Epithelial cell of proximal tubule (primary cell): ENCODE measurements at places on chromosomes 16 and 17. TPM values are rescaled to one million over a fixed set of nuclear protein-coding genes. Genes with fewer than 3 reads are reported as not detected.

Gene KCTD11
- 9.8 and 12.3 TPM in 2 replicates for total RNA-seq

Gene PROCA1
- under 0.01 and 0.58 TPM in 2 replicates for total RNA-seq

Gene SLFN14
- not detected in 2 replicates for total RNA-seq

Gene FBXO39
- not detected in 2 replicates for total RNA-seq

Gene DPEP3
- total RNA-seq, result not detected in 2 replicates

Gene RPGRIP1L
- total RNA-seq, result 7.9 and 11.3 TPM in 2 replicates

Gene CD300H
- not detected in 2 replicates for total RNA-seq

Gene SOCS7
- 7.1 and 9.3 TPM in 2 replicates for total RNA-seq

Gene CAPNS2
- not detected in 2 replicates for total RNA-seq

Gene GNAO1
- 1.1 TPM in 1 of 2 replicates, not detected in the other for total RNA-seq

Gene OR3A1
- not detected in 2 replicates for total RNA-seq

Gene TEKT1
- total RNA-seq, result not detected in 2 replicates

Gene MT1G
- 40.2 and 1,970 TPM in 2 replicates for total RNA-seq

Gene KRT16
- 2.0 and 4.3 TPM in 2 replicates for total RNA-seq

Gene UBE2Z
- 71.0 and 78.9 TPM in 2 replicates for total RNA-seq

Gene HOXB8
- 12.7 and 21.4 TPM in 2 replicates for total RNA-seq

Gene KCNG4
- total RNA-seq, result not detected in 2 replicates

Gene TMEM100
- total RNA-seq, result not detected in 2 replicates

Gene OR3A2
- total RNA-seq, result 1.6 TPM in 1 of 2 replicates, not detected in the other

Gene SLC13A2
- total RNA-seq, result not detected in 2 replicates

Gene MYCBPAP
- total RNA-seq, result 0.58 TPM in 1 of 2 replicates, not detected in the other

Gene EPN3
- total RNA-seq, result 2.8 and 3.3 TPM in 2 replicates

Gene MILR1
- total RNA-seq, result 1.2 TPM in 1 of 2 replicates, not detected in the other

Gene SPATA22
- 0.07 TPM in 1 of 2 replicates, not detected in the other for total RNA-seq

Gene MYH3
- under 0.01 and 1.7 TPM in 2 replicates for total RNA-seq

Gene SOX15
- total RNA-seq, result 18.7 and 19.0 TPM in 2 replicates

Gene TANGO6
- total RNA-seq, result 20.0 and 30.9 TPM in 2 replicates

Gene TLCD1
- total RNA-seq, result 14.5 and 14.7 TPM in 2 replicates

Gene ITGB3
- 65.9 and 181 TPM in 2 replicates for total RNA-seq

Gene SEBOX
- total RNA-seq, result not detected in 2 replicates

Gene RDM1
- 2.8 and 4.0 TPM in 2 replicates for total RNA-seq

Gene TEX14
- total RNA-seq, result 0.06 TPM in 1 of 2 replicates, not detected in the other

Gene KRTAP3-1
- not detected in 2 replicates for total RNA-seq

Gene TP53TG3F
- total RNA-seq, result not detected in 2 replicates

Gene BCL6B
- under 0.01 TPM in 1 of 2 replicates, not detected in the other for total RNA-seq

Gene NOG
- 75.6 and 86.5 TPM in 2 replicates for total RNA-seq

Gene CDT1
- total RNA-seq, result 76.2 and 88.5 TPM in 2 replicates

Gene ABAT
- total RNA-seq, result 1.6 and 3.9 TPM in 2 replicates

Gene LYZL6
- not detected in 2 replicates for total RNA-seq

Gene ABCA6
- 0.06 TPM in 1 of 2 replicates, not detected in the other for total RNA-seq

Gene TBC1D28
- total RNA-seq, result not detected in 2 replicates

Gene MEFV
- not detected in 2 replicates for total RNA-seq

Gene GUCY2D
- not detected in 2 replicates for total RNA-seq

Gene ATAD5
- 7.5 and 8.4 TPM in 2 replicates for total RNA-seq

Gene METTL2A
- 15.6 and 31.9 TPM in 2 replicates for total RNA-seq

Gene CCP110
- total RNA-seq, result 7.2 and 9.6 TPM in 2 replicates

Gene OTOP3
- total RNA-seq, result not detected in 2 replicates

Gene TNFRSF17
- not detected in 2 replicates for total RNA-seq

Gene ABCC6
- 1.1 and 4.8 TPM in 2 replicates for total RNA-seq

Gene CCL4
- total RNA-seq, result 0.40 TPM in 1 of 2 replicates, not detected in the other

Gene CCT6B
- 0.36 and 4.4 TPM in 2 replicates for total RNA-seq

Gene KRT33A
- total RNA-seq, result not detected in 2 replicates

Gene SNAI3
- 0.23 and 0.58 TPM in 2 replicates for total RNA-seq

Gene AATK
- total RNA-seq, result 0.52 and 0.87 TPM in 2 replicates

Gene BICDL2
- 2.5 and 4.6 TPM in 2 replicates for total RNA-seq
